Activated B cell treated with CpG ODN at 0.5 μM for 24 hours (primary cell): ENCODE measurements at places on chromosomes 3 and 15. TPM values are rescaled to one million over a fixed set of nuclear protein-coding genes. Genes with fewer than 3 reads are reported as not detected.

GRCh38 chr15:43901495-43901894, 74.7 kb downstream of the WDR76 start:
- no peak overlapping the region for H3K27ac ChIP-seq
- no peak for DNase-seq
- no peak overlapping the region for H3K4me3 ChIP-seq
- H3K36me3 ChIP-seq: no peaks in the 10 kb centered on the region
- peaks cover 6% of the 10 kb centered on the region for H3K4me1 ChIP-seq

- no peak for DNase-seq
- H3K27ac ChIP-seq: no peak overlapping the region
- peaks cover 5% of the 10 kb centered on the region for H3K27me3 ChIP-seq
- no peaks in the 10 kb centered on the region for H3K36me3 ChIP-seq
These were observed 30.0 kb upstream of the CMTM8 start for GRCh38 chr3:32208447-32208846.

DNA sequence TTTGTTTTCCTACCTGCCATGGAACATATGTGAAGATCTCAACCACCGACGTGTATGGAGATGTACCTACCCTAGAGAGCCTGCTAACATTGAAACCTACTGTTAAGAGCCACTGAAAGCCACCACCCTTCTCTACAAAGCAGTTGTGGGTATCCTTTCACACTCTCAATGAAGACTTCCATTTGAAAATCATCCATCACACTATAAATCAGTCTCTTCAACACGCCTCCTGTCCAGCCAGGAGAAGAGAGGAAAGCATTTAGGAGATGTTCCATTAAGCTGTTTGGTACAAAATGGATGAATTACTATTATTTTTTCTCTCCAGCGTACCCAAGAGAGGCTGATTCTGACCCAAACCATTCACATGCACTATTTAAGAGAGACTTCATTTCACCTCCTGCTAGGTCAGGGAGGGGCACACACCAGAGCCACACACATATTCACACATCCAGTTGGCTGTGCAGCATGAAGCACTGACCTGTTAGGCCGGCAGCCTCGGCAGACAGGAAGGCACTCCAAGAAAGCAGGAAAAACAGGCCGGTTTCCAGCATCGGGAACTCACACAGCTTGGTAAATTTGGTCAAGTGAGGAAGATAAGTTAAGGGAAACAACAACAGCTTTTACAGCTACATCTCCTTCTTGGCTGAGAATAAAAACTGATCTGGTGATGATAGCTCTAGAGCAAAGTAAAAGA, 274.5 kb downstream of the SLC9A9 start:
- no peak overlapping the region for H3K27ac ChIP-seq
- no peak for DNase-seq
- no peak overlapping the region for H3K4me3 ChIP-seq
- H3K36me3 ChIP-seq: no peaks in the 10 kb centered on the region
- H3K27me3 ChIP-seq: no peaks in the 10 kb centered on the region
- no peaks in the 10 kb centered on the region for H3K4me1 ChIP-seq

DNA sequence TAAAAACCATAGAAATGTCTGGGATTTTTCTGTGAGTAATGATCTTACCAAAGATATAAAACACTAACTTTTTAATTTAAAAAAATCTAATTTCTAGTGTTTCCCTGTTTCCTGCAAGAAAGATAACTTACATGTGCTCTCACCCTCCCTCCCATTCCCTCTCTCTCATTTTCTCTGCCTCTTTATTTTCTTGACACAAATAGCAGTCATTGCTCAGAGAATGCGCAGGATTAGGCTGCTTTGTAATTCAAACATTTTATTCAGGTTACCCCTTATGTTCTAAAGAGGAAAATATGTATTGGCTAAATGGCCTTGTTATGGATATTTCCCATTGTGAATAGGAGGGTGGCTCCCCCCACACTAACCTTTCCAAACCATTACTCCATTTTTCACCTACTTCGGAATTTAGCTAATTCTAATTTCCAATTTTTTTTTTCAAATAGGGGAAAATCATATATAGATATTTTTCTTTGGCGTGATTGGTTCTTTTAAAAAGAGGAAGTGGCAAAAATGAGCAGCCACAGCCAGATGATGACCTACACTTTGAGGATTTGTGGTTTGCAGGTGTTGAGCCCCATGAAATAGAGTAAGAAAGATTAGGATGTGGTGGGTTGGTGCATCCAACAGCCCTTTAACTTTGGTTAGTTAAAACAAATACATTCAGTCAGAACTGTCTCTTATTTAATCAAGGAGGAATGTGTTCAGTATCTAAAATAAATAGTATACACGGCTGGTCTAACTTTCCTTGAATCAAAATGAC, 554.4 kb downstream of the IGSF11 start:
- no peak for DNase-seq
- no peak overlapping the region for H3K27ac ChIP-seq
- H3K27me3 ChIP-seq: no peaks in the 10 kb centered on the region
- H3K4me1 ChIP-seq: no peaks in the 10 kb centered on the region
- H3K36me3 ChIP-seq: no peaks in the 10 kb centered on the region
- H3K4me3 ChIP-seq: no peak overlapping the region

GRCh38 chr3:54600441-54601204, 327.2 kb downstream of the LRTM1 start:
- H3K27ac ChIP-seq: no peak overlapping the region
- no peaks in the 10 kb centered on the region for H3K27me3 ChIP-seq
- H3K4me1 ChIP-seq: no peaks in the 10 kb centered on the region

DNA sequence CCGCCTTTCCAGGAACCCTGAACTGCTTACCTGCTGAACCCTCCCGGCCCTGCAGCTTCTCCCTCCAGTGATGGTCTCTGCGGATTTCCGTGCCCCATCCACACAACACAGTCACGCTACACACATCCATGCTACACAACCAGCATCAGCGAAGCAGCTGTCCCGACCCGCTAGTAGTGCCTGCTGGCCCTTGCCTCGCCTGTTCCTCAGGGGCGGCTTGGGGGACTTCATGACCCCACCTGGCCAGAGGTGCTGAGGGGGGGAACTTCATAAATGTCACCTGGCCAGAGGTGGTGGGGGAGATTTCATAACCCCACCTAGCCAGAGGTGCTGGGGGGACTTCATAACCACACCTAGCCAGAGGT, 530 bp upstream of the TUBGCP5 start:
- peaks cover 14% of the 10 kb centered on the region for H3K36me3 ChIP-seq
- H3K4me3 ChIP-seq: peak overlapping the region; percentile 88
- no peaks in the 10 kb centered on the region for H3K27me3 ChIP-seq
- peak overlapping the region; percentile 56 for H3K27ac ChIP-seq
- no peak for DNase-seq
- peaks cover 12% of the 10 kb centered on the region for H3K4me1 ChIP-seq

- peaks cover 19% of the 10 kb centered on the region for H3K27me3 ChIP-seq
- H3K4me1 ChIP-seq: peaks cover 3% of the 10 kb centered on the region
- H3K36me3 ChIP-seq: no peaks in the 10 kb centered on the region
- no peak overlapping the region for H3K27ac ChIP-seq
These were observed 203.8 kb downstream of the UACA start for GRCh38 chr15:70559265-70560239.

- H3K36me3 ChIP-seq: no peaks in the 10 kb centered on the region
- H3K27ac ChIP-seq: no peak overlapping the region
- peaks cover 3% of the 10 kb centered on the region for H3K4me1 ChIP-seq
- H3K4me3 ChIP-seq: no peak overlapping the region
- DNase-seq: no peak
These were observed 9.2 kb upstream of the PGPEP1L start for GRCh38 chr15:99016680-99017321.

DNA sequence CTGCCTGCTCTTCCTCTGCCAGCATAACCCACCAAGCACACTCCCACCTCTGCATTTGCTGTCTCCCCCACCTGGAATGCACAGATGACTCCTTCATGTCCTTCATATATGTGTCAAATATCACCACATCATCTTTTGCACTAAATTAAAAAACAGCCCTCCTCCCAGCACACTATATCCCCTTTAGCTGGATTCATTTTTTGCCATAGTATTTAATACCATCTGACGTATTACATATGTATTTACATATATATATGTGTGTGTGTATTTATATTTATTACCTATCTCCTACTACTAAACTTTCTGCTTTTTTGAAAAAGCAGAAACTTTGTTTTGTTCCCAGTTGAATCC, 29.4 kb upstream of the UBL7 start:
- DNase-seq: no peak
- peaks cover 13% of the 10 kb centered on the region for H3K36me3 ChIP-seq
- peaks cover 11% of the 10 kb centered on the region for H3K4me1 ChIP-seq
- peak overlapping the region; percentile 8 for H3K27ac ChIP-seq
- H3K27me3 ChIP-seq: no peaks in the 10 kb centered on the region

GRCh38 chr3:47056705-47057104, 77.2 kb downstream of the NBEAL2 start:
- no peak for DNase-seq
- H3K4me3 ChIP-seq: no peak overlapping the region
- peaks cover 60% of the 10 kb centered on the region for H3K36me3 ChIP-seq
- H3K27me3 ChIP-seq: no peaks in the 10 kb centered on the region
- H3K4me1 ChIP-seq: peaks cover 4% of the 10 kb centered on the region

- H3K27me3 ChIP-seq: no peaks in the 10 kb centered on the region
- H3K36me3 ChIP-seq: no peaks in the 10 kb centered on the region
- no peaks in the 10 kb centered on the region for H3K4me1 ChIP-seq
- no peak for DNase-seq
- H3K27ac ChIP-seq: no peak overlapping the region
These were observed 46.8 kb downstream of the CA12 start for GRCh38 chr15:63334821-63335220.

The LIPC gene
- not detected in 2 replicates for total RNA-seq

The WDR49 gene
- 0.49 TPM in 2 replicates for total RNA-seq

The C3orf85 gene
- not detected in 2 replicates for total RNA-seq

The C3orf70 gene
- not detected in 2 replicates for total RNA-seq

The EHHADH gene
- 1.1 and 1.7 TPM in 2 replicates for total RNA-seq

The SH3GL3 gene
- total RNA-seq: not detected in 2 replicates

The MYZAP gene
- 0.88 and 1.00 TPM in 2 replicates for total RNA-seq

The IL17RE gene
- total RNA-seq: 0.66 and 0.82 TPM in 2 replicates
